ENCODE measurements at places on chromosomes 4 and X.

DNA sequence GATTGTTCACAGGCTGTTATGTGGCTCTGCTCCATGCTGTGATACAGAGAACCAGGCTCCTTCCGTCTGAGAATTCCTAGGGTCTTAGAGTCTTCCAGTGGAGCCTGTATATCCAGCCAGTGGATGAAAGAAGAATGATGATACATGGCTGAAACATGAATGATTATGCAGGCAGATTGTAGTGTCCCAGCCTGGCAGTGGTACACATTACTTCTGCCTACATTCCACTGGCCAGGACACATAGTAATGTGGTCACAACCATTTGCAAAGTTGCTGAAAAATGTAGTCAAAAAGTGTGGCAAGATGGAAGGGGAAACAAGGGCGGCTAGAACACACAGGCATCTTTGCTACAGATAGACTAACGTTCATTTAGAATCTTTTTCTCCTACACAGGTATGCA, 4.5 kb upstream of the GBA3 start:
- no peak for DNase-seq

DNA sequence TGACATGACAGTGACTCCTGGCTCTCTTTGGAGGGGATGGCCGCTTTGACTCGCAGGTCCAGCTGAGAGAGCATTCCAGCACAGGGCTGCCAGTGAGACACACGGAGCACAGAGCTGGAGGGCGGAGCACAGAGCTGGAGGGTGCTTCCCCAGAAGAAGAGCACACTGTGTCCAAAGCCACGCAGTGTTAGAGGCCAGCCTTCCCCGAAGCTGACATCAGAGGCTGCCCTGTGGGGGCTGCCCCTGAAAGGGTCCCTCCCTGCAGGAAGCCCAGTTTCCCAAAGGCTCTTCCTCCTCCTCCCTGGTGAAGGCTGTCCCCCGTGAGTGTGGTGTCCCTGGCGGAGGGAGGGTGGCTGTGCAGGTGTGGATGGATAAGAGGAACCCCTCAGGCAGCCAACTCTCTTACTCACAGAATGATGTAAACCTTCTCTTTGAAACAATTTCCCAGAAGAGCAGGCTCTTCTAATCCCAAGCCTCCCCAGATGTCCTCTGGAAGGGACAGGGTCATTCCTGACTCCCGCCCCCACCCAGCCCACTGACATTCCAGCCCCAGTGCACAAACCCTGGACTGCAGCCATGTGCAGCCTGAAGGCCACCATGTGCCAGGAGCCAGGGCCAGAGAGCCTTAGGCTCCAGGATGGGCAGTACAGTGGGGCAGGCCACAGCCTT, 53.4 kb downstream of the PSAPL1 start:
- no peak for DNase-seq

DNA sequence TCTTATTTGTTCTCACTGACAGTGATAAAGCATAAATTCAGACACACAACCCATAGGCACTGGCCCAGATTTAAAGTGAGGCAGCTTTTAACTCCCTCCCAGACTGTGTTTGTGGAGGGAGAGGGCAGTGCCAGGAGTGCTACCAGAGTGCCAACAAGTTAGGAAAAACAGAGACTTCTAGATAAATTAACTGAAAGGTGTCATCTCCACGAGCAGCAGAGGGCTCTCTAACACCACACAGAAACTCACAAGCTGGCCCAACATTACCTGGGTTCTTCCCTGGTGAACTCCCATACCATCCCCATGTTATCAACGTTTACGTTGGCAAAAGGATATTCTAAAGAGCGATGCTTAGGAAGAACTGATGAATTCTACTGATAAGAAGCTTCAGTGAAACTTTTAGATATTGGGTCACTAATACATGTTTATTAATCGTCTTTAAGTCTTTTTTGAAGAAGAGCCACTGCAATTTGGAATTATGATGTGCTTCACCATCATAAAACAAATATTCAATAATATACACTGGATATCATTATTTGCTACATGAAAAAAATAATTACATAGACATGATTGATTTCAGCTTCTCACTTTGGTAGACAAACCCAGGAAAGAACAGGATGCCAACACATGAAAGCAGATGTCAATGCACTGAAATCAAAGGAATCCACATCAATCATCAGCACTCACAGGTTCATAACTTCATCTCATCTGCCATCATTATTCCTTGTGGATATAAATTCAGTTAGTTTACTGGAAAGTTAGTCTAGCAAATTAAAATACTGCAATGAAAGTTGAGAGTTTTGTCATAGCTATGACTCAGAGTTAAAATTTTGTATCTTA, 121.2 kb upstream of the NAP1L5 start:
- DNase-seq, result peak; percentile 59

DNA sequence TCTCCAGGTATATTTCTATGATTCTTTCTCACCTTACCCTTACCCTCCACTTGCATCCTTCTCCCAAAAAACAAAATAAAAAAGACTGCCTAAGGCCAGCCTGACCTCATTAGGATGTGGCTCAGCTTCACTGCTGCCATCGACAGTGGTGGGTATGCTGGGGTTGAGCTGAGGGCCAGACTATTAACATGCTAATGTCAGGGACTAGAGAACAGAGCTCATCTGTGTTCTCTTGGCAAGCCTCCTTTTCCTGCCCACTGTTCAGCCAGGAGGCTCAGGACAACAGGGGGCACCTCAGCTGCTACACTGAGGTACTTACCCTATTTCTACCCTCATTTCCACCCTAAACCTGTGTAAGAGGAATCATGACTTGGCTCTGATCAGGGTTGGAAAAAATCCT, 59.3 kb downstream of the MSN start:
- DNase-seq, result no peak

- no peak for DNase-seq
Measured at GRCh38 chr4:141669501-141669900, 33.1 kb downstream of the IL15 start.

GRCh38 chrX:151505796-151506195, 57.7 kb upstream of the PASD1 start:
- DNase-seq, result no peak

DNA sequence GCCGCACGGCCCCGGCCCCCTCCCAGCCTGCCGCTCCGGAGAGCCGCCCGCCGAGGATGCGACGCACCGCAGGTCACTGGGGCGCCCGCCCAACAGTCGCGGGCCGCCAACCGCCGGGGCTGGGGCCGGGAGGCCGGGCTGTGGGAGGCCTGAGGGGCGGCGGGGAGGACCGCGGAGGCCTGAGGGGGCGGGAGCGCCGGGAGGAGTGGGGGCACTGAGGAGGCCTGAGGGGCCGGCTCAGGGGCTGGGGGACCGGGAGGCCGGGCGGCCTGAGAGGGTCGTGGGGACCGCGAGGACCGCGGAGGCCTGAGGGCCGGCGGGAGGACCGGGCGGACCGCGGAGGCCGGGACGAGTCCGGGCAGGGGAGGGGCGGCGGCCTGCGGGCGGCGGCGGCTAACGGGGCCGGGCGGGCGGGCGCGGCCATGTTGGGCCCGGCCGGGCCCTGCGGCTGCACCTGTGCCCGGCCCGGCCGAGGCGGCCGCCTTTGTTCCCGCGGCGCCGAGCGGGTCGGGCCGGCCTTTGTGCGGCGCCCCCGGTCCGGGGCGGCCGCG, 353 bp downstream of the NSD2 start:
- no peak for DNase-seq

DNA sequence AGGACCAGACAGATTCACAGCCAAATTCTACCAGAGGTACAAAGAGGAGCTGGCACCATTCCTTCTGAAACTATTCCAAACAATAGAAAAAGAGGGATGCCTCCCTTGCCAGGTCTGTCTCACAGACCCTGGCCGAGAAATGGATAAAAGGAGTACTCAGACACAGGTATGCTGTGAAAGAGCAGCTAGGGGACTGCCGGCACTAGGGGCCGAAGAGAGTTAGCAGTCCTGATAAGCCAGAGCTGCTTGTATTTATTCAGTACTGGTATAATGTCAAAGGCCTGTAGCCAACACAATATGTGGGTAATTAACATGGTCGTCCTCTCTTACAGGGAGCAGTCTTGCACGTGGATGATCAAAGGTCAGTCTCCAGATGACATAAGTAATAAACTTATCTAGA, 1042.1 kb upstream of the LCORL start:
- DNase-seq, result no peak

DNA sequence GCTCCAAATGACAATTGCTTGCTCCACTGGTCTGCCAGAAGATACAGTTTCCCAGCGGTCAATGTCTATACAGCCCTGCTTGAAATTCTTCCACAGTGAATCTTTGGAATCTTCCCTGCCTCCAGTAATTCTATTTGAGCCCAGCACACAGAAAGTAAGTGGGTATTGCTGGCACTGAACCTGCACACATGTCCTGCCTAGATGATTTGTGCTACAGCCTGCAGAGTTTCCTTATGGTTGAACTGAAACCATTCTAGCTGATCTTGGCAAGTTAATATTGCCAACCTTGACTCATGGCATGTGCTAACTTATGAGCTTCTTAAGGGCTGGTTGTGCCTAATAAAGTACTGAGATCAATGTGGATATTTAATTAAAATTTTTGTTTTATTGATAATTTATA, 553.8 kb upstream of the GNPDA2 start:
- no peak for DNase-seq

DNA sequence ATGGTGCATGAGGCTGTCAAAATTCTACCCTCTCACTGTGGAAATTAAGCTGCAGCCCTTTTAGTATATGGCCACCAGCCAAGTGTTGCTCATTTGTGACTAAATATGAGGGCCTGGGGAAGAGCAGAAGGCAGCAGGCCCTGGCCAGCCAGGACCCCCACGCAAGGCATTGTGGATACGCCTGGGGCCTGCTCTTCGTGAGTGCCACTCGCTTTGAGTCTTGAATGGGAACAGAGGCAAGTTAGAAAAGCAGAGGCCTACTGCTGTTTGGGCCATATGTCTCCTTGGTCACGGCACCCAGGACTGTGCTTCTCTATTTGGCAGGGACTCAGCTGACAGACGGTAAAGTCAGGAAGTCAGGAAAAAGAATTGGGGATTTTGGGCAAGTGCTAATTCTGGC, 10.9 kb downstream of the RTL5 start:
- DNase-seq, result no peak

DNA sequence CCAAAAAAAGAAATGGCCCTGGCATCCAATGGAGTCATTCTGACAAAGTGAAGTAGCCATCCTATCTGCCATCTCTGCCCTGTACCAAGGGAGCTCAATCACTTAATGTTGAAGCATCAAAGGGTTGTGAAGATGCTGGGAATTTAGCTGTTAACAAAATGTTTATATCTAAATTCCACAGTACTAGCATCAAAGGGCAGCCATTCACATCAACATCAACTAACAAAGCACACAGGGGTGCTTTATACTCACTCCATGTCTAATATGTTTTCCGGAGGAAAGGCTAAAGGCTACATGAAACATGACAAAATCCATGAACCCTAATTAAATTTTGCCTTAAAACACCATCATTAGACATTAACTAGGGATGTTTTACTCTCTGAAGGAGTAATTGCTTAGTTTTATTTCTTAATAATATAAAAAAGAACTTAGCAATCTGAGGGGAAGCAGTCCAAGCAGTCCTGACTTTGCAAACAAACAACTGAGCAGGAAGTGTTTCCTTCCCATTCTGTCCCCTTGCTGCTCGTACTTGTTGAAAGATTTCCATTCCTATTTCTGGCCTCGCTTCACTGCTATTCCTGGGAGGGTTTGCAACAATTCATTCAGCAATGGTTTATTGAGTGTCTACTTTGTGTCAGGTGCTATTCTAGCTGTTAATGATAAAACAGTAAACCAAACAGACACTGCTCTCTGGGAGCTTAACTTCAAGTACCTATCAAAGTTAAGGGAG, 208.6 kb upstream of the SLC7A11 start:
- DNase-seq, result no peak

- DNase-seq, result peak; percentile 3
Measured at GRCh38 chr4:47462799-47463234, 685 bp downstream of the COMMD8 start.

- DNase-seq, result peak; percentile 65
Measured at GRCh38 chr4:144645631-144646522, at the start of gene HHIP. Gene HHIP, plus strand, starts transcription at chr4:144646156. Its CDS starts 520 bp downstream, at chr4:144646676.

- no peak for DNase-seq
Measured at GRCh38 chr4:123996718-123997510, 600.3 kb downstream of the SPRY1 start.

DNA sequence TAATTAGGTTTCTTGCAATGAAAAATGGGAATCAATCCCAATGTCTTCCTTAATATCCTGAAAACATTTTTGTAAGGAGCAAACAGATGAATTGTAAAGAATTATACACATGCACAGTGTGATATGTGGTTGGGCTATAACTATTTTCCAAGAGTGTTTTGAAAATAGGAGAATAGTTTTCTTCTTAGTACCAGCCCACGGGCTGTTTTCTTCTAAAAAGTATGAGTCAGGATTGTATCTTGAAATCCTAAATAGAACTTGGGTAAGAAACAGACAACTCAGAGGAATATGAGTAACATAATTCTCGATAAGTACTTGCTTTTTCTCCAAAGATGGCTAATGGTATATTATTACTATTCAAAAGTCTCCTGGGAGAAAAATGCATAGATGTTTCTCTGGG, 136.7 kb downstream of the MAGEC2 start:
- no peak for DNase-seq

DNA sequence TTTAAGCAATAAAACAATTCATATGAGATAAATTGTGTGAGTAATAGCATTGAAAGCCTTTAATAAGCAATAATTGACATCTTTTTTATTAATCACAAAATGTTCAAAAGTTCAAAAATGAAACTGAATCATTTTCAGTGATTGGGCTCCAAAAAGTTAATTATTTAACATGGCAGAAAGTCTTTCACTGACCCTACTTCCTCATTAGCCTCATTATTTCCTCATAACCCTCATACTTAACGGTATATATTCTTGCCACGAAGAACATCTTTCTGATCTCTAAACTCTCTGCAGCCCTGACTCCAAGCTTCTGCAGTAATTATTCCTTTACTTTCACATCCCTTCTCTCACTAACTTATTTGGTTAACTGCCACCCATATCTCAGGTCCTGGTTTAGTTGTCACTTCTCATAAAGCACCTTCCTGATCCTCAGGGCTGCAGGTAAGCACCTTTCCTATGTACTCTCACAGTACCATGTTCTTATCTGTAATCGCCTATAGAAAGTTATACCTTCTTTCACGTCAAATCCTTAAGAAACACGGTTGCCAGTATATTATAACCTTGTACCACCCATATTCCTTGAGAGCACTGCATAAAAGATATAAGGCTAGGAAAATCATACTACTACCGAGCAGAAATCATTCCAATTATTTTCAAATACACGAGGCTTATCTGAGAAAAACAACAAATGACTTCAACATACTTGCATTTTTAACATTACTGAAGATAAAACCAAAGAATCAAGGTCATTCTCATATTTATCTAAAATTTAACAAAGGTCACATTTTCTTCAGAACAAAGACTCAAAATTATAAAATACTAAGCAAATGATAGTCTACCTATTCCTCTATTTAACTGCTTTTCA, 72.2 kb downstream of the PPP3CA start:
- DNase-seq, result no peak

- peak; percentile 64 for DNase-seq
Measured at GRCh38 chr4:56530269-56531148, 24.9 kb downstream of the ARL9 start.

- no peak for DNase-seq
Measured at GRCh38 chrX:153885968-153886903, at the start of gene L1CAM. Gene L1CAM, minus strand, starts transcription at chrX:153886173. Its CDS starts 10,337 bp downstream, at chrX:153875836.

Data from IMR-90 (cell line).